ENCODE measurements at places on chromosomes 6 and 20.

GRCh38 chr20:23690581-23690980 is 1.7 kb upstream of the CST4 start:
- no peak for DNase-seq

DNA sequence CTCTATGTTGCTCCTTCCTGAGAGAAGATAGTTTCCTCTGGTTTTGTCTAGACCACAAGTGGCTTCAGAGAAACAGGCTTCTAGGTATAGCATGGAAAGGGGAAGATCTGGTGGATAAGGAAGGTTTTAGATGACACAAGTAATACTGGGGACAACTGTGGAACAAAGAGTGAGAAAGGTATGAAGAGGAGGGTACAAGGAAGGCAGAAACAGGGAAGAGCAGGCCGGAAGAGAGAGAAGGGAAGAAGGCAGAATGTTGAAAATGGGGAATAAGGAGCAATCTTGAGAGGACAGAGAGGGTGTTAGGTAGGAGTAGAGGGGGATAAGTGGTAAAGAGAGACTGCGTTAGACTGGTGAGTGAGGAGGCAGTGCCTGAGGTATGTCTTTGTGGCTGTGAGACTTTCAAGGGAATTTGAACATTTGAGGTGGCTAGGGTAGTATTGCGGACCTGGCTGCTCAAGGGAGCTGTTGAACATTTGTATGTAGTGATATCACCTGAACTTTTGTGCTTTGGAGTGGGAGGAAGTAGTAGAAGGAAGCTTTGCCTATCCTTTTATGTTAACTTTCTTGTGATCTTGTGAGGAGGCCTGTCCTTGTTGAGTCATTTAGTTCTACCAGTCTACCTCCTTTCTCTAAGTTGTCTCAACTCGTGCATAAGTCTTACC is 69.5 kb downstream of the FOXO3 start:
- DNase-seq = no peak

DNA sequence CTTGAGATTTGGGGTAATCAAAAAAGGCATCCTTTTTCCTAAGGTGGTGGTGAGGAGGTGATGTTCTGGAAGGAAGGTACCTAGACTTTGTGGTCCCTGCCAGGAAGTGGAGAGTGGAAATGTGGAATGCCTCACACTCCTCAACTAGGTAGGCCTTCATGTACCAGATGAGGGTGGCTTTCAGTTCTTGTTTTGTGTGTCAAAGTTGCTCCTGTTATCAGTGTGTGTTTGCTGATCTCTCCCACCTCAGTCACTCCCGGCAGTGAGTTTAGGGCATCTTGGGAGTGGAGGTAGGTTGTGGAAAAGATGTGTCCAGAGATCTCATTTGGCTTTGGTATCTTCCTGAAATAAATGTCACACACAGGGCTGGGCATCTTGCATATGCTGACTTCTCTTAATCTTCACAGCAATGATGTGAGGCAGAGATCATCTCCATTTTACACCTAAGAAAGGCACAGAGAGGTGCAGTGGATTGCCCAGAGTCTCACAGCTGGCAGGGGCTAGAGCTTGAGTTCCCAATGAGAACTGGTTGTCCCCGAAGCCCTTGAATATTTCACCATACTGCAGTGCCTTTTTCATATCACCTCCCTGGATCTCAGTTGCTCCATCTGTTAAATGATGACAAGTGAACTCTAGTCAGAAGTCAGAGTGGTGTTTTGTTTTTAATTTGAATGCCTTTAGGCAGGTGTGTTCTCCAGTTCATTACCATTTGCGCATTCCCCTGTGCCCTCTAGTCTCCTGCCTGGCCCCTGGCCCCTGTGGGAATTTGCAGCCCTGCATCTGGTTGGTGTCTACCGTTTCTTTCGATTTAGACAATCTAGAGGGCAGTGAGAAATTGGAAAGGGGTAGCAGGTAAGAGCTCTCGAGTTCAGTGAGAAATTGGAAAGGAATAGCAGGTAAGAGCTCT is 2.9 kb downstream of the PKIG start:
- no peak for DNase-seq

GRCh38 chr20:35271073-35271882 is 6.6 kb downstream of the MMP24OS start:
- DNase-seq = no peak

DNA sequence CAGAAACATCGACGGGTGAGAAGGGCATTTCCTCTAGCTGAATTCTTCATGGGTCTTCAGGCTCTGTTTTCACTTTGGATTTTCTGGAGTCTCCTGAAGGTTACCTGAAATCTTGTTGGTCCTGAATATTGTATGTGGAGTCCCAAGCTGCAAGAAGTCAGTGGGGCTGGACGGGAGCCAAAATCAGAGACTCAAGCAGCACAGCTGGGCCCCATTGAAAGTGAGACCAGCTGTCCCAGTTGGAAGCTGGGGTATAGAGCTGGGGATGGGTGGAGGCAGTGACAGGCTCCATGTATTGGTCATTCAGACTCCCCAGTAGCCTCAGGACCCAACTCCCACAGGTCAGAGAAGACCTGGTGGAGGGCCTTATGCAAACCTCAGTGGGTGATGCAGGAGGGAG is 111.3 kb upstream of the MLN start:
- no peak for DNase-seq

DNA sequence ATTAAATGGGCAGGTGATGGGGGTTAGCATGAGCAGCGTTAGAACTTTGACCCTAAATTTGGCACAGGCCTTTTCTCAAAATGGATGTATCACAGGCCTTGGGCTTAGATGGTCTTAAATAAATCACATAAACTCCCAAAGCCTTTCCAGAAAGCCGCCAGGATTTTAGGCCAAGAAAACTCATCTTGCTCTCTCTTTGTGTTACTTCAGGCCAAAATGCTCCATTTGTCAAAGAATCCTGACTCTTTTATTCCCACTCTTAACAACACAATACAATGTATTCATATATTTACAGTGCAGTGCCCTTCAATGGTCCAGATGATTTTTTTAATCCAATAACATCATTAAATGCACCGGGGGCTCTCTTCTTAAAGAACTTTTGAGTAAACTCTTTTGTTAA is 5.9 kb upstream of the TCP11 start:
- DNase-seq = no peak

GRCh38 chr20:59078231-59078630 is 35.6 kb upstream of the PRELID3B start:
- no peak for DNase-seq

GRCh38 chr6:138692978-138693909 is 80.3 kb upstream of the CCDC28A start:
- peak; percentile 70 for DNase-seq

- DNase-seq = no peak
Observed at GRCh38 chr6:167651318-167652041, 175.2 kb upstream of the AFDN start.

DNA sequence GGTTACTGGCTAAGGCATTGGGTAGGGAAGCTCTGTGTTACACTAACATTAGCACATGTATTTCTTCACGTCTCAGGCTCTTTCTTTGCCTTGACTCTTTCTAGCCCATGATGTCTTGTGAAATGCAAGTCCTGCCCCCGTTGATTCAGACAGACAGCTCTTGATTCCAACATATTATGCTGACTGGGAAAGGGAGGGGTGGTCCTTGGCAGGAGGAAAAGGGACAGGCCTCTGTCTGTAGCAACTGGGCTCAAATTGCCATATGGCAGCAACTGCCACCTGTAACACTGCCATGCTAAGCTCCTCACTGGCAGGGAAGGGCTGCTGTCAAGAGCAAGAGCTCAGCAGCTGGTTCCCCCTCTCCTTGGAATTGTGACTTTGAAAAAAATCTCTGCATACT is 5.7 kb upstream of the KCNK15 start:
- no peak for DNase-seq

DNA sequence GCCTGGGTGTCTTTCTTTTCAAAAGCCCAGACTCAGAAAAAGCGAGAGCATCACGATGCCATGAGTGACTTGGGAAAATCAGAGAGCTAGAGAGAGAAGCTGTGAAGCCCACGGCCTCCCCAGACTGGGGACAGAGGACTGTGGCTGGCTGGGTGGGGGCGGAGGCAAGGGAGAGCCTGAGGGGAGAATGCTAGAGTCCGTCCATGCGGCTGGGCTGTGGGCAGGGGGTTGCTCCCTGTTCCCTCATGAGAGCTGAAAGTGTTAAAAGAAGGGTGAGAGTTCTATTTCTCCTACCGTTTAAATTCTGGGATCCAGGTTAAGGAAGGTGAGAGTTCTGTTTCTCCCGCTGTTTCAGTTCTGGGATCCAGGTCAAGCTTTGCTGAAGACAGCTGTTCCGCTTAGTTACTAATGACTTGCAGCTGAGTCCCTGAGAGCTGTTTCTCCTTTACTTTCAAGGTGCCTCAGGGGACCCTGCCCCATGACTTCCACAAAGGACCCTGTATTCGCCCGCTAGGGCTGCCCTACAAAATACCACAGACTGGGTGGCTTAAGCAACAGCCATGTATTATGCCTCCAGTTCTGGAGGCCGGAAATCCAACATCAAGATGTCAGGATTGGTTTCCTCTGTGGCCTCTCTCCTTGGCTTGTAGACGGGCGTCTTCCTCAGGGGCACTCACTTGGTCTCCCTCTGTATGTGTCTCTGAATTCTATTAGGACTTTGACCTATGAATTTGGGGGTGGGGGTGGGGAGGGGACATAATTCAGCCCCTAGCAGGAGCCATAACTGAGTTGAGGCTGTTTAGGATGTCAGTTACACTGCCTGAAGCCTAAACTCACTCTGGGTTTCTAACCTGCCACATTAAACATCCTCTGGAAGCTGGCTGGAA is 127.0 kb downstream of the PXDC1 start:
- no peak for DNase-seq

- DNase-seq = no peak
Observed at GRCh38 chr20:21147593-21147992, 21.7 kb downstream of the KIZ start.

DNA sequence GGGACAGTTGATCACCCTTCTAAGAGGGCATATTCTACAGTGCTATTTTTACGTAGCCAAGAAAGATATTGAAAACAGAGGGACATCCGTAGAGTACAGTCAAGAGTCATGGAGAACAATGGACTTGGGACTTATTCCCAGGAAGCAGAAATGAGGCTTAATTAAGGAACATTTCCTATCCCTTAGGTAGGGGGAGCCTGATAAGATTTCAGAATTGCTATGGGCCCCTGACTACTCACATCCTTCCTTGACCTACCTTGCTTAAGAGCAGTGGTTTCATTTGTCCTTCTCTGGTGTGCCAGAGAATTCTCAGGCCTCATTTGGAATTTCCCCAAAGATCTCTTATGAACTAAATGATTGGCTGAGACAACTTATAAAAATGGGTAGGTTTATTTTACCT is 189.5 kb upstream of the DTNBP1 start:
- no peak for DNase-seq

- DNase-seq = no peak
Observed at GRCh38 chr20:49166534-49167449, 21.3 kb downstream of the STAU1 start.

- DNase-seq = no peak
Observed at GRCh38 chr6:158584236-158584651, 24.4 kb downstream of the TMEM181 start.

DNA sequence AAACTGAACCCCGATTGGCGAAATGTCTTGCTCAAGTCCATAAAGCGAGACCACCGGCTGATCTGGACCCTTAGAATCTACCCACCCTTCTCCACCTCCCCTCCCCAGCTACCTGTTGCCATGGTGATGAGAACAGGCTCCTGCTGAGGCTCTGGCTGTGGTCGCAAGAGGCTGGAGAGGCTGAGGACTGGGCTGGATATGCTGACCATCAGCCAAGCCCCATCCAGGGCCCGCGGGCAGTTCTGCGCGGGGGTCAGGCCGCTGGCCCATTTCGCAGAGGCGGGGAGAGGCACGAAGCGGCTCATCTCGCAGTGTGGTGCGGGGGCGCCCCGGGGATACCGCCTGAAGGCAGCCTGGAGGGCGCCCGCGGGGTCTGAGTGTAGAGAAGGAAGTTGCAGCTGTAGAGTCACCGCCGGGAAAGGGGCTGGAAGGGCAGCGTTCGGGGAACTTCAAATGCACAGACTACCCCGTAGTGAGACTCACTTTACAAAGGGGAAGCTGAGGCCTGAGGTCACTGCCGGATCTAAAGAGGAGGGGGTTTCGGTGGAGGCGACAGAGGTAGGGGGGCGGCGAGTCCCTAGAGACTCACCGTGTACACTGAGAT is 671 bp downstream of the TAPBP start:
- DNase-seq = no peak

- DNase-seq = no peak
Observed at GRCh38 chr6:128743974-128744765, 138.8 kb upstream of the LAMA2 start.

- DNase-seq = no peak
Observed at GRCh38 chr20:41094353-41095055, 42.8 kb upstream of the PLCG1 start.

DNA sequence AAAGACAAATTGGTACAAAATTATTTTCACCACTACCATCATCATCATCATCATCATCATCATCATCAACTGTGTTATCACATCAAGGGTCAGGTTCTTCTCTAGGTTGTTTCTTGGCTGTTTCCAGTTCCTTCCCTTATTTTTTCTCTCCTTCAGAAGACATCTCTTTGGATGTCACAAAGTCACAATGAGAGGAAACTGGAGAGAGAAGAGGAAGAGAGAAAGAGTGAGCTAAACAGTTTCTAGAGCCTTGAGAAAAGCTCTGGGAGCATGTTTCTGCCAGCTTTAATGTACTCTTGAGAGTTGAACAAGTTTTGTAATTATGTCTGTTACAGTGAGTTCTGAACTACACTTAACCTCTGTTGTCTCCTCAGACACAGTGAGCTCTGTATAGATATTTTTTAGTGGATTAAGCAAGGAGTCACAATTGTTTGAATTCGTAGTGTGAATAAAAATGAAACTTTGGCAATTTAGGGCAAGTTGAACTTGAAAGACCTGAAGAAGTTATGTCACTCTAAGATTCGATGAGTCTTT is 123.0 kb upstream of the AKIRIN2 start:
- DNase-seq = no peak

- no peak for DNase-seq
Observed at GRCh38 chr6:148530976-148531375, 188.3 kb downstream of the SASH1 start.

DNA sequence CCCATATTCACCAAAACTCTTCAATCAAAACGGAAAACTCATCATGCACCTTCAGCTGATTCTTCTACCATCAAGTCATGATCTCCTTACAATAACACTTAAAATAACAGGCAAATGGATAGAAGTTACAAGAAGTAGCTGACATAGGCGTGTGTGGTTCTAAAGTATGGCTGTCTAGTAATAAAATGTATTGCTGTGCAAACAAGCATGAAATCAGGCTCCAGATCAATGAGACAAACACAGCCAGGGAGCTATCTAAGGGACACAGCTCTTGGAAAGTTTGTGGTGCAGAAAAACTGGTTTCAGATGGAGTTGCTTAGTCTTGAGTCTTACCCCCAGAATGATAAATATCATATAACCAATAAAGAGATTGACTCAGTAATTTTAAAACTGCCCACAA is 434.8 kb upstream of the NOX3 start:
- DNase-seq = no peak

All from DMS153 (cell line).